Smooth muscle cell of the coronary artery (primary cell): ENCODE measurements at places on chromosomes 11 and 22. TPM values are rescaled to one million over a fixed set of nuclear protein-coding genes. Genes with fewer than 3 reads are reported as not detected.

The KDM4D gene
- total RNA-seq = 0.23 and 0.60 TPM in 2 replicates

The EMID1 gene
- total RNA-seq = 0.08 and 0.23 TPM in 2 replicates

The TESMIN gene
- 0.08 TPM in 1 of 2 replicates, not detected in the other for total RNA-seq

The BEST1 gene
- total RNA-seq = 0.60 and 6.8 TPM in 2 replicates

The FOLH1 gene
- total RNA-seq = 0.12 TPM in 1 of 2 replicates, not detected in the other

The AMOTL1 gene
- 37.3 and 47.8 TPM in 2 replicates for total RNA-seq

The RAPSN gene
- 0.12 and 0.45 TPM in 2 replicates for total RNA-seq

The SLC17A6 gene
- total RNA-seq = not detected in 2 replicates

The PRDM11 gene
- total RNA-seq = 4.2 and 4.6 TPM in 2 replicates

The SHANK3 gene
- 0.30 and 0.70 TPM in 2 replicates for total RNA-seq

The NOL12 gene
- total RNA-seq = 22.2 and 27.7 TPM in 2 replicates

The RPS3 gene
- 3,628 and 4,146 TPM in 2 replicates for total RNA-seq

The ATP6V1E1 gene
- 94.7 and 143 TPM in 2 replicates for total RNA-seq

The CASP5 gene
- total RNA-seq = not detected in 2 replicates

The OR52E8 gene
- not detected in 2 replicates for total RNA-seq

The RNF215 gene
- total RNA-seq = 18.3 and 27.5 TPM in 2 replicates

The UBQLNL gene
- total RNA-seq = 0.08 and 0.12 TPM in 2 replicates

The CCDC87 gene
- 0.12 and 0.15 TPM in 2 replicates for total RNA-seq

The E2F8 gene
- 0.08 TPM in 1 of 2 replicates, not detected in the other for total RNA-seq

The TENM4 gene
- total RNA-seq = 12.6 and 22.5 TPM in 2 replicates

The GRM5 gene
- total RNA-seq = under 0.01 TPM in 1 of 2 replicates, not detected in the other

The HTR3A gene
- total RNA-seq = not detected in 2 replicates

The GALNT18 gene
- total RNA-seq = 1.2 and 2.8 TPM in 2 replicates

The BBOX1 gene
- not detected in 2 replicates for total RNA-seq

The LRRN4CL gene
- total RNA-seq = 0.45 and 17.7 TPM in 2 replicates

The MUC6 gene
- not detected in 2 replicates for total RNA-seq

The SEC14L6 gene
- 0.15 TPM in 1 of 2 replicates, not detected in the other for total RNA-seq

The APLNR gene
- total RNA-seq = 0.35 TPM in 1 of 2 replicates, not detected in the other

The OR8A1 gene
- not detected in 2 replicates for total RNA-seq

The BDNF gene
- 1.2 and 38.8 TPM in 2 replicates for total RNA-seq

The FIBIN gene
- 36.9 and 61.7 TPM in 2 replicates for total RNA-seq

The FXYD6 gene
- not detected in 2 replicates for total RNA-seq

The ROM1 gene
- total RNA-seq = 6.7 and 8.4 TPM in 2 replicates

The CALCA gene
- total RNA-seq = not detected in 2 replicates

The NPTXR gene
- 0.60 and 2.0 TPM in 2 replicates for total RNA-seq

The F2 gene
- total RNA-seq = 0.08 TPM in 1 of 2 replicates, not detected in the other
